Stimulated activated CD4-positive, alpha-beta T cell treated with anti-CD3 and anti-CD28 coated beads, Interleukin-2, amount 100 ng/mL, for 24 hours (primary cell): ENCODE measurements at places on chromosomes 7 and 10.
A peak's percentile ranks its signal among the peaks of the same experiment; 100 is the strongest.

- no peak for DNase-seq
Measured at GRCh38 chr7:104800307-104800706, 213.7 kb upstream of the KMT2E start.

GRCh38 chr7:141664450-141664849 is 37.5 kb downstream of the DENND11 start:
- DNase-seq, result no peak

DNA sequence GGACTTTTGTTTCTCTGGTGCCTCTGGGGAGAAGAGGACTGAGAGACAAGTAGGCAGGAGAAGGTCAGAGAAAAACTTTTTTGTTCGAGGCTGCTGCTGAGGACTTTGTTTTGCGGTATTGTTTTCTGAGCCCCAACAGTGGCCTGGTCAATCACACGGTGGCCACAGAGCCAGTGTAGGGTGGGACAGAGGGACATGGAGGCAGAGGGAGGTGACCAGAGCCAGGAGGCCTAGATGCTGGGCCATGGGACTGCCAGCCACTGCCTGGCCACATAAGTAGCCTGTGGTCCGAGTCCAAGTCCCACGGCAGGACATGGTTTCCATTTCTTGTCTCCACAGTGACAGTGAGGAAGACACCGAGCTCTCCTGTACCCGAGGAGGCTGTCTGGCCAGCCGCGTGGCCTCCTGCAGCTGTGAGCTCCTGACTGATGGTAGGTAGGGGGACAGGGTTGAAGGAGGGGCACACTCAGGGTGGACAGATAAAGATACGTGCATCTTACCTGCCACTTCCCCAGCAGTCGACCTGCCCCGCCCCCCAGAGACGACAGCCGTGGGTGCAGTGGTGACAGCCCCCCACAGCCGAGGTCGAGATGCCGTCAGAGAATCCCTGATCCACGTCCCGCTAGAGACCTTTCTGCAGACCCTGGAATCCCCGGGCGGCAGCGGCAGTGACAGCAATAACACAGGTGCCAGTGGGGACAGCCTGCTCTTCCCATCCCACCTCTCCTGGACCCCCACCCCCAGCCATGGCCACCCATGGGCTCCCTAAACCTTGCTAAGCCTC is 27.5 kb downstream of the SH2B2 start:
- DNase-seq, result no peak

DNA sequence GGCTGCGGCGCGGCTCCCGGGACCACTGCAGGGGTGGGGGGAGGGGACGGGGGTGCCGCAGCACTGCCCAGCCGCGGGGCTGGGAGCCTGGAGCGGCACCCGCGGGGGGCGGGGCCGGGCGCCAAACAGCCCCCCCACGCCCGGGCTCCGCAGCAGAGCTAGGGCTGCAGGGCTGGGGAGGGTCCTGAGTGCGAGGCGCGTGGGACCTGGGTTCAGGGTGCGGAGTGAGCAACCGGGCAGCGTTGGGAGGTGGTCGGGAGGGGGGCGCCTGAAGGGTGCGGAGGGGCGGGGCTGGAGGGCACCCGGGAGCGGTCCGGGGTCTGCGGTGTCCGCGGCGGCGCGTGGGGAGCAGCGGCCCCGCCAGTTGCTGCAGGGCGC is 528 bp downstream of the CAMK2G start:
- DNase-seq, result no peak

DNA sequence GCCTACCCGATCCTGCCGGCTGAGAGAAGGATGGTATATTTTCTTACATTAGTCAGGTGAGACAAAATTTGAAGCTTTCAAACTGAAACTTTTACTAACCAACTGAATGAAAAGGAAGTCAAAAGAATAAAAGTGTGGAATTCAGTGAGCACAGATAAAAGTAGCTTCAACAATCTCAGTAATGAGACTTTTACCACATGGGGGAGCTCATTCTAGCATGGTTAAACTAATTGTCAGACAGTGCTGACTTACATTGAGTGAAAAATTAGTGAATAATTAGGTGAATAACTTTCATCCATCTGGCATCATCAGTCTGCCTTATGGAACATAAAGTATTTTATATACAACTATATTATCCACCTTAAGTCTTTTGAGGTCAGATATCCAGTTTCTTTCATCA is 8.4 kb downstream of the FAM237B start:
- no peak for DNase-seq

- DNase-seq, result peak; percentile 32
Measured at GRCh38 chr10:110355922-110356627, 51.4 kb upstream of the SMNDC1 start.

- no peak for DNase-seq
Measured at GRCh38 chr7:24884401-24884800, 95.6 kb downstream of the OSBPL3 start.

- no peak for DNase-seq
Measured at GRCh38 chr7:131568970-131569369, 12.5 kb upstream of the PODXL start.
